ENCODE measurements at places on chromosomes 6 and 20. TPM values are rescaled to one million over a fixed set of nuclear protein-coding genes. Genes with fewer than 3 reads are reported as not detected.
A peak's percentile ranks its signal among the peaks of the same experiment; 100 is the strongest.

NKAIN2 gene
- total RNA-seq, result 0.68 TPM

KCNK16 gene
- not detected for total RNA-seq

GRCh38 chr6:47650553-47651432 is 47.6 kb upstream of the ADGRF4 start:
- no peak overlapping the region for H3K4me3 ChIP-seq
- H3K27me3 ChIP-seq, result no peaks in the 10 kb centered on the region
- no peaks in the 10 kb centered on the region for H3K4me1 ChIP-seq
- no peaks in the 10 kb centered on the region for H3K36me3 ChIP-seq
- H3K27ac ChIP-seq, result no peak overlapping the region

- no peak within 1 kb of the TSS for H3K4me3 ChIP-seq
- DNase-seq, result no peak
- H3K36me3 ChIP-seq, result no peaks in the 10 kb centered on the region
Measured at GRCh38 chr6:49499623-49500022, at the start of gene GLYATL3. Gene GLYATL3 (plus strand): TSS chr6:49499923. CDS start chr6:49511991, 12,068 bp downstream.

CNBD2 gene
- total RNA-seq, result 14.6 TPM

CPXM1 gene
- 0.54 TPM for total RNA-seq

DNA sequence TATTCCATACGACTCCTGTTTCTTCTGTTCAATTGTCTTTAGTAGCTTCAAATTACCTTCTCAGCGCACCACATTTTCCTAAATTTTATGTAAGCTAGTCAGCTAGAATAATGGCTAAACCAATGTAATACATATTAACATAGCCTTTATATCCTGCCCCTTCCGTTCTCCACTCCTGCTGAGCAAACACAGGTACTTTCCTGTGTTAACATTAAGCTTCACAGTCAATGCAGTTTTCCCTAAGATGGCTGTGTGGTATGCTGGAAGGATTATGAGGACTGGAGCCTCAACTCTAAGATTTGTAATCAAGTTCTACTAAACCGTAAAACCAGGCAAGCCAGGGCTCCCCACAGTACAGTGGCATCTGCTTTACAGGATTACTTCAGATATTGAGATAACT is 29.4 kb downstream of the HTR1B start:
- no peak overlapping the region for H3K27ac ChIP-seq
- no peak overlapping the region for H3K4me3 ChIP-seq
- H3K27me3 ChIP-seq, result no peaks in the 10 kb centered on the region
- H3K4me1 ChIP-seq, result no peaks in the 10 kb centered on the region

DNA sequence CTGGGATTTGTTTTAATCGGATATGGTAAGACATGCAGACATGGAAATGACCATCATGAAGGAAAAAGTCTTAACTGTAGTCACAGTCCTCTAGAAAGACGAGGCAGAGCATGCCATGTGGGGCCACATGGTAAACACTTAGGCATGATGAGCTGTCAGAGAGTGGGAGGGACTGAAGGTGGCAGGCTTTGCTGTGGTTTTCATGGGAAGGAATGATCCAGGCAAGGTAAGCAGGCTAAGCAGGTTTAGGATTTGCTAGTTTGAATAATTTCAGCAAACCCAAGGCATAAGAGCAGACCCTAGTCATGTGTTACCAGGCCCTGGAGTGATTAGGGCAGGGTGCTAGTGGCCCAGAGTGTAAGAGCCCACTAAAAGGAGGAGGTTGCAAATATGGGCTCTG is 47.2 kb upstream of the STMND1 start:
- no peaks in the 10 kb centered on the region for H3K36me3 ChIP-seq
- no peaks in the 10 kb centered on the region for H3K4me1 ChIP-seq
- no peak for DNase-seq
- H3K27me3 ChIP-seq, result no peaks in the 10 kb centered on the region
- H3K27ac ChIP-seq, result no peak overlapping the region

DNA sequence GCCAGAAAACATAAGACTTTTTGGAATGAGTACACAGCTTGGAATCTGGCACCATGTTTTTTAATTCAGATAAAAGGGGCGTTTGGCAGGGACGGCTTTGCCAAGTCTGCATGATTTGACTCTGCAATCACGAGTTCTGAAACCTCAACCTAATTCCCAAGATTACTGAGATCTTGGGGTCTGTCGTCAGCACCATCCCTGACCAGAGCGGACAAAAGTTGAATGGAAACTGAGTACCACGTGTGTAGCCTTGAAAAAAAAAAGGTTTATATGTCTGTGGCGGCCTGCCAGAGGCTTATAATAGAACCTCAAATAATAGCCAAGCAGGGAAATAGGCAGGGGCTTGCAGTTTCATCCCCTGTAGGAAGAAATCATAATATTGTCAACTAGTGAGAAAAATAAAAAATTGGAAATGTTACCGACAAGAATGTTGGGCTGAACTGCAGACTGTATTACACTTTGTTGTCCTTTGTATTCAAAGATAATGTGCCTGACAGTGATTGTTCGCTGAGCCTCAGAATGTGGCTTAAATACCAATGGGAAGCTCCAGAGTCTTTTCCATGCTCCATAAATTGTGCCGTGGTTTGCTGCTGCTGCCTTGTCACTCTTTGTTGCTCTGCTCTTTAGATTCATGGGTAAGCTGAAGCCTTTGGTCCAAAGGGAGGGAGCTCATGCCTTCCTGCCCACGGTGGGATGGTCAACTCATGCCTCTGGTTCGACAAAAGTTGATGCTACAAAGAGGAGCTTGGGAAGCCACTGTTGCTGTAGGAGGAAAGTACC is 118.8 kb upstream of the ARID1B start:
- H3K4me3 ChIP-seq, result no peak overlapping the region
- no peaks in the 10 kb centered on the region for H3K36me3 ChIP-seq
- H3K4me1 ChIP-seq, result peaks cover 18% of the 10 kb centered on the region
- no peak overlapping the region for H3K27ac ChIP-seq
- H3K27me3 ChIP-seq, result no peaks in the 10 kb centered on the region

GRCh38 chr6:151553416-151554165 is 59.8 kb downstream of the CCDC170 start:
- H3K36me3 ChIP-seq, result no peaks in the 10 kb centered on the region
- no peak for DNase-seq
- no peaks in the 10 kb centered on the region for H3K27me3 ChIP-seq
- no peaks in the 10 kb centered on the region for H3K4me1 ChIP-seq

GRCh38 chr6:160428069-160428430 is 79.9 kb downstream of the SLC22A3 start:
- no peaks in the 10 kb centered on the region for H3K36me3 ChIP-seq
- peak; percentile 70 for DNase-seq

OXT gene
- not detected for total RNA-seq

Measured in sigmoid colon (tissue), 7 donors.